Body of pancreas (tissue), 4 donors: ENCODE measurements at places on chromosomes 16 and 17.

- no peak for DNase-seq
Measured at GRCh38 chr16:31473264-31473984, 1.5 kb downstream of the TGFB1I1 start.

DNA sequence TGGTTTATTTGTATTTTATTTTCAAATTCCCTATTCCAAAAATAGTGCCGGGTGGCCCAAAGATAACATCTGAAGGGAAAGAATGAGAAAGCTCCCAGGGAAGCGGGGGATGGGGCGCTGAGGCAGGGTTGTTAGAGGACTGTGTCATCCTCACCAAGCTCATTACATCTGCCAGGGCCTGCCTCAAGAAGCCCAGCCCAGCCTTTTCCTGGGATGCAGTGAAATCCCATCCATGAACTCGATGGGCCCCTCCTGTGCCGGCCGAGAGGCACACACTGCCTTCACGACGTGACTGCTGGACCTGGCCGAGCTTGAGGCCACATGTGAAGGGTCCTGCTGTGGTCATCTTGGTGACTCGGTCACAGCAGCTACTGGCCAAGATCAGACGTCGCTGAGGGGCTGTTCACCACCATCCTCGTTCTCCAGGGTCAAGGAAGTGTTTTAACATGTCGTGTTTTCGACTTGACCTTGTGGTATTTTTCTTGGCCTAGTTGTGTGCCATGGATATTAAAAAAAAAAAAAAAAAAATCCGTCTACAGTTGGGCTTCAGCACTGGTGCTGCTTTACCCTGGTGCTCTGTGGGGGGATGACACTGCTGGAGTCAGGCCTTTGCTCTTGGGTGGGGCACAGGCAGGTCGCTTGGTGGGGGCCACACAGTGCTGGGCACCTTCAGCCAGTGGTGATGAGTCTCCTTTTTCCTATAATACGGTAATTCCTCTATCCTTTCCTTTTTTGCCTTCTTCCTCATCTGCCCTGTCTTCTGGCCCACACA lies 4.9 kb downstream of the TIMM22 start:
- DNase-seq: no peak

GRCh38 chr17:41324180-41325075 lies 8.9 kb upstream of the KRTAP17-1 start:
- DNase-seq: peak; percentile 35

DNA sequence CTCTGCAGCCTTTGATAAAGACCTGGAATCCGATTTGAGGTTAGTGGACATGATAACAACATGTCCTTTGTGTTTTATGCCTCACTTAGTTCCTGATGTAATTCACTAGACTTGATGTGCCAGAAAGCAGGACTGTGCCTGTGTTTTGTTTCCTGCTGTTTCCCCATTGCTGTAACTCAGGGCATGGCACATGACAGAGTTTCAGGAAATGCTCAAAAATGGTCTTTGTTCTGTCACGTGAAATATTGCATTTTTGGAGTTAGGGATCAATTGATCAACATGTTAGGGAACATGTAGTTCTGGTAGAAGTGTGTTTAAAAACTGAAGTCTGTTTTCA lies 32.8 kb downstream of the DHX38 start:
- DNase-seq: no peak

- no peak for DNase-seq
Measured at GRCh38 chr17:71071837-71072236, 902.5 kb downstream of the KCNJ2 start.

- DNase-seq: no peak
Measured at GRCh38 chr16:30110661-30111060, 2.7 kb downstream of the GDPD3 start.

DNA sequence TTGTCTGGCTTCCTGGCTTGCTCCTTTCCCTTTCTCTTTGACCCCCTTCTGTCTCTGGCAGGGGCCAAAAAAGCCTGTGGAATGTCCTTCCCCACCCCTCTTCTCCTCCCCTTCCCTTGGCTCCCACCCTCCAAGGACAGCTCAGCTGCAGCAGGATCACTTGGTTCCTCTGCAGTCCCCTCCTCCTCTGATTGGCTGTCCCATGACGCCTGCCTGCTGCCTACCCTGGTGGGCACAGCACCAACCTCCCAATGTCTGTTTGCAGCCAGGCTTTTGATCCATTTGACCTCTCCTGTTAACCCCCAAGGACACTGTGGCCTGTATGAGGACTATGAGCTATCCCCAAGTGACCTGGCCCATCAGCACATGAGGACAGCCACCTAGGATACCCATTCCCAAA lies 14.8 kb upstream of the MTMR4 start:
- no peak for DNase-seq

- DNase-seq: no peak
Measured at GRCh38 chr16:66273644-66274334, 92.7 kb upstream of the CDH5 start.

DNA sequence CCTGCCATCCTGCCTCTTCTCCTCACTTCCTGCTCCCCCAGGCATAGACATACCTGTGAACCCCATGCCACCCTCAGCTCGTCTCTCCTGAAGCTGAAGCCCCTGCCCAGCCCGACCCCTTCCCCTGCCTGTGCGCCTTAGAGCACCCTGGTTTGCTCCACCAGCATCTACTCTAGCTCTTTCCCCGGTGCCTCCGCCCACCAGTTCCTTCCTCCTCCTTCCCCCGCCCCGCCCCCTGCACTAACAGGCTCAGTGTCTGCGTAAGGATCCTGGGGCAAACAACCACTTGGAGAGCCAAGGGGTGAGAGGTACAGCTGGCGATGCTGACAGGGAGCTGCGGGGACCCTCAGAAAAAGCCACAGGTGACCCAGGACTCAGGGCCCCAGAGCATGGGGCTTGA lies 1.9 kb downstream of the GPR142 start:
- peak; percentile 41 for DNase-seq

GRCh38 chr16:8686879-8687278 lies 12.5 kb downstream of the ABAT start:
- DNase-seq: peak; percentile 75

GRCh38 chr16:87735270-87736007 lies 30.3 kb downstream of the KLHDC4 start:
- DNase-seq: no peak

DNA sequence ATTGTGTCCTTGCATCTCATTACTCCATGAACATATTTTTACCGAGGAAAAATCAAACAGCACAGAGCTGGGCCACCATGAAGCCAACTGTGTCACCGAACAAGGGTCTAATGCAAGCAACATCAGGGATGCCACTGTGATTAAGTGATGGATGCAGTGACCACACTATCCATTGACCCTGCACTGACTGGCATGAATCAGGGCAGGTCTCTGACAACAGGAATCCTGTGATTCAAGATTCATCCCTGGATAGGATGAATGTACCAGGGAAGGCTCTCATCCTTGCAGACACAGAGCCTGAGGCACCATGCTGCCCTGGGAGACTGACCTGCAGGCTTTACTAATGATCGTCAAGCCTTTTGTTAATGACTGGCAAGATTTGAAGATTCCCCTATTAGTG lies 41.5 kb upstream of the ZFHX3 start:
- no peak for DNase-seq

DNA sequence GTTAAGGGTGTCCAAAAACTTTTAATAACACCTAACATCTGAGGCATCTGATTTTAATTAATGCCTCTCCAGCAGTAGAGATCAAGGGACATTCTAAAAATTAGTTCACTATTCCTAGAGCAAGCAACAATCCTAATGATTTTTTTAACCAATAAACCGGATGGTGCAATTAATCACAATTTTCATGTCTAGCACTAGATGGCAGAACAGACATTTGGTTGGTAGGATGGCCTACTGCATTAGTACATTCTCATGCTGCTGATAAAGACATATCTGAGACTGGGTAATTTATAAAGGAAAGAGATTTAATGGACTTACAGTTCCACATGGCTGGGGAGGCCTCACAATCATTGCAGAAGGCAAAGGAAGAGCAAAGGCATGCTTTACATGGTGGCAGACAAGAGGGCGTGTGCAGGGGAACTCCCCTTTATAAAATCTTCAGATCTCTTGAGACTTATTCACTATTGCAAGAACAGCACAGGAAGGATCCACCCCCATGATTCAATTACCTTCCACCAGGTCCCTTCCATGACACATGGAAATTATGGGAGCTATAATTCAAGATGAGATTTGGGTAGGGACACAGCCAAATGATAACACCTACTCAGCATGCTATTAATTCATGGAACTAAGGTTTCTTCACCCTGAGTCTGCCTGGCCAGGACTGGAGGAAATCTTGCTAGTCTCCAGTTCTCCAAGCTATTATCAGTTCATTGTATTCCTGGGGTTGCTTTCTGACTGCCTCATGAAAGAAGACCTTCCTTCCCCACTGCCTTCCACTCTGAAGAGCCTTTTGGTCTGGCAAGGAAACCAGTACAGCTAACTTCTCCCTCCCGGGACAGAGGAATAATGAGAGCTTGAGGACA lies 24.8 kb downstream of the HS3ST3A1 start:
- DNase-seq: no peak

DNA sequence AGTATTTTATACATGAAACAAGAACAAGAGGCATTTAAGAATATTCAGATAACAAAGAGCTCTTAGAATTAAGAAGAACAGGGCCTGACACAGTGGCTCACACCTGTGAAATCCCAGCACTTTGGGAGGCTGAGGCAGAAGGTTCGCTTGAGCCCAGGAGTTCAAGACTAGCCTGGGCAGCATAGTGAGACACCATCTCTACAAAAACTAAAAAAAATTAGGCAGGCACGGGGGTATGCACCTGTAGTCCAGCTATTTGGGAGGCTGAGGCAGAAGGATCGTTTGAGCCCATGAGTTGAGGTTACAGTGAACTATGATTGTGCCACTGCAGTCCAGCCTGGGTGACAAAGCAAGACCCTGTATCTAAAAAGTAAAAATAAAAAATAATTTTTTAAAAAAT lies 12.5 kb upstream of the BRIP1 start:
- no peak for DNase-seq

DNA sequence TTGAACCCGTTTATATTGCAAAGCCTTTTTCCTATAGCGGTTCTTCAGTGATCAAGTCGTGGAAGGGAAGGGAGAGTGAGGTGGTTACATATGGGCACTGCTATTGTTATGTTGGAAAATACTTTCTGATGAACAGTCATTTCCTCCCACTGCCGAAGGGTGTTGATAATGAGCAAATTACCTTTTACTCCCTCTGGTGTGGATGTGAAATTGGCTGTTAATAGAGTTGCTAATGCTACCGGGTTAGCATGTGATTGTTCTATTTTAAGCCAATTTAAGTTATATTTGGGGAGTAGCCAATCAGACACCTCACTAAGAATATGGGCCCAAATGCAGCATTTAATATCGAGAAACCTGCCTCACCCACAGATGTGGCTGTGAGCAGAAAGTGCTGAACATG lies 15.6 kb upstream of the PMFBP1 start:
- no peak for DNase-seq

DNA sequence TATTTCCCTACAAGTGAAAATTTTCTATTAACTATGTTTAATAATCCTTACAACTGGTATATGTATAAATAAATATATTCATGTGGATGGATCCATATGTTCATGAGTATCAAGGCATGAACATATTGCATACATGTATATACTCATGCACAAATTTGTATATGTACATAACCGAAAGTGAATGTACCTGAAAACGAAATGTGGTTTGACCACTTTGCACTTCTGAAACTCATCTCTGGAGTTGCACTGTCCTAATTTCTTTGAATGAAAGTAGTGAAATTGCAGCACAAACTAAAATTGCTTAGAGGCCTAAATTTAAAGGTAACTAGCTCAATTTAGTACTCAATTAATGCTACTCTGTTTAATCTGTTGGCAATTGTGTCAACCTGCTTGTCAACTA lies 27.4 kb upstream of the GNAO1 start:
- DNase-seq: no peak

DNA sequence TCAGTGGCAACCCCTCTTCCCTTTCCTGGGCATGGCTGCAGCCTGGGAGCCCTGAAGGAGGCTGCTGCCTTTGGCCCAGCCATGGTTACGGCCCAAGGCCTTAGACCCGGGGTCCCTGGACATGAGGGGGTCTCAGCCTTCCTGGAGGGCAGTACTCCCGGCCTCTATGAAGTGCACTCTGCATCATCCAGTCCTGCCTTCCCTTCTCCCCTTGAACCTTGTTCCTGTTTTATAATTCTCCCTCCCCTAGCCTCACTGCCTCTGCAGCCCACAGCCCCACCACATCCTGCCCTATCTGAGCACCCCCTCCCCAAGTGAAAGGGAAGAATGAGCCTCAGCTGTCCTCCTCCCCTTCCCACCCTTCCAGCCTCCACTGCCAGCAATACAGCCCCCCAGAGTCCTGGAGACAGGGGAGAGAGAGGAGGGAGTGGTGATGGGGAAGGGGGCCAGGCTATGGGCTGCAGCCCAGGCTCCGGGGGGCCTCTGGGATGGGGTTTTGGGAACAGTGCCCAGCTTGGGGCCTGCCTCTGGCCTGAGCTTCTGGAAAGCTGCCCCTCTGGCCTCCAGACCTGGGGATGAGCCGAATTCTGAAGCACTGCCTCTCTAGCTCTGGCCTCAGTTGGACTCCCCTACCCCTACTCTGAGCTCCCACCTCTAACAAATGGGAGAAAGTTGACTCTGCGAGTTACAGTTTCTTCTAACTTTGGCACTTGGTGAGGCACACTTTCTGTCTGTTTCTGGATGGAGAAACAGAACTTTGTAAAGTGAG lies 7.6 kb downstream of the CCR7 start:
- no peak for DNase-seq

- peak; percentile 14 for DNase-seq
Measured at GRCh38 chr16:31216422-31217135, at the start of gene PYDC1. PYDC1 (minus strand) TSS chr16:31217135; CDS start chr16:31217028, 107 bp downstream.

DNA sequence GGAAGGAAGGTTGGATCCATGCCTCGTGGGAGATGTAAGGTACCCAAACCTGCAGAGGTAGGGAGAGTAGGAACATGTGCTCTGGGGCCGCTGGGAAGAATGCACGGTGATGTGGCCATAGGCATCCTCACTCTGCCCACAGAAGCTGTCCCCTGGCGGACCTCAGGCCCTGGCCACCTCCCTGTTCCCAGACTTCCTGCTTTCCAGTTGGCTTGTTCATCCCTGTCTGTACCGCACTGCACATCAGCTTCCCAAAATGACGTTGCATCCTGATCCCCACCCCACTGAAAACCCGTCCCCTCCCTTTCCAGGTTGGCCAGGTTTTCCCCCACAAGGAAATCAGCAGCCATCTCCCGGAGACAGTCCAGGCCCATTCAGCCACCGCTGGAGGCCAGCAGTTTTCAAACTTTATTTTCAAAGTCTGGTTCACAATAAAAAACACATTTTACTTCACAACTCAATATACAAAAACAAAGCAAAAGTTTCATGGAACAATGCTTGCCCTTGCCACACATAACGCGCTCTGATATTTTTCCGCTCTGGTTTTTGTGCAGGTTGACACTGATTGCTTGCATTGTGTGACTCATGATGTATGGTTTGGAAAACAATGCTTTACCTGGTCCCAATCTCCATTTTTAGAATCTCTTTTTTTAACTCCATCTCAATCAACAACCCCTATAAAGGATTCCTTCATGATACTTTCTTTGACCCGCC lies 143.0 kb downstream of the GAS7 start:
- no peak for DNase-seq

DNA sequence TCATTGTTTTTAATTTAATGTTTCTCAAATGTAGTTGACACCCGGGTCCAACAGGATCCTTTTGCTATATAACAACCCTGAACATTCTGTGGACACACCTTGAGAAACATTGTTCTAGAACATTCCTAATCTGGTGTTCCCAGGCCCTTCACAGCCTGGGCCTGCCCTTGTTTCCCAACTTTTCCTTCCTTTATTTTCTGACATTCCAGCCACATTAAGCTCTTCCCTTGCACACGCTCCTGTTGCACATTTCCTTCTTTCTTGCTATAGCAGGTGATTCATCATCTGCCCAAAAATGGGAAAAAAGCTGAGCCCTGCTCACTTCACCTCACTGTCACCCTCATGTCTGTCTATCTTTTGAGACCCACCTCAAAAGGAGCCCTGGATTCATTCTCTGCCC lies 67.9 kb upstream of the MARCHF10 start:
- DNase-seq: no peak
